ENCODE measurements at places on chromosomes 6 and 20. TPM values are rescaled to one million over a fixed set of nuclear protein-coding genes. Genes with fewer than 3 reads are reported as not detected.

Gene FOXQ1
- not detected for total RNA-seq

Gene GPR63
- 8.7 TPM for total RNA-seq

Gene PRDM13
- total RNA-seq, result not detected

Gene WFDC12
- total RNA-seq, result not detected

Gene OR2J3
- total RNA-seq, result not detected

Gene SNAP91
- not detected for total RNA-seq

Gene LAMA2
- total RNA-seq, result 17.9 TPM

Gene LAMA4
- total RNA-seq, result 28.5 TPM

Gene DUSP15
- 2.5 TPM for total RNA-seq

Gene C6orf15
- total RNA-seq, result 3.4 TPM

Gene RAB32
- 12.4 TPM for total RNA-seq

Gene OR12D3
- not detected for total RNA-seq

Gene ALDH8A1
- total RNA-seq, result 0.08 TPM

Gene EPPIN
- not detected for total RNA-seq

Gene TBX18
- total RNA-seq, result 26.8 TPM

Gene SLC12A5
- total RNA-seq, result 3.8 TPM

Gene KIF13A
- 13.3 TPM for total RNA-seq

Gene POU5F1
- total RNA-seq, result 2.4 TPM

Gene ILRUN
- 43.3 TPM for total RNA-seq

Gene MLIP
- 2.8 TPM for total RNA-seq

Gene MAK
- 0.18 TPM for total RNA-seq

Gene LRP11
- 32.8 TPM for total RNA-seq

Gene FAM184A
- 8.9 TPM for total RNA-seq

Gene SLC22A1
- total RNA-seq, result 0.49 TPM

Gene DPPA5
- total RNA-seq, result not detected

All from SJCRH30 (cell line).